H4 (cell line): ENCODE measurements at places on chromosomes 3 and 15. TPM values are rescaled to one million over a fixed set of nuclear protein-coding genes. Genes with fewer than 3 reads are reported as not detected.

PARP9 gene
- total RNA-seq = 57.9 and 67.5 TPM in 2 replicates

ADPRH gene
- not detected in 2 replicates for total RNA-seq

CYP8B1 gene
- total RNA-seq = not detected in 2 replicates

CSPG4 gene
- total RNA-seq = 0.14 TPM in 2 replicates
